ENCODE measurements at places on chromosomes 4 and X.
A peak's percentile ranks its signal among the peaks of the same experiment; 100 is the strongest.

DNA sequence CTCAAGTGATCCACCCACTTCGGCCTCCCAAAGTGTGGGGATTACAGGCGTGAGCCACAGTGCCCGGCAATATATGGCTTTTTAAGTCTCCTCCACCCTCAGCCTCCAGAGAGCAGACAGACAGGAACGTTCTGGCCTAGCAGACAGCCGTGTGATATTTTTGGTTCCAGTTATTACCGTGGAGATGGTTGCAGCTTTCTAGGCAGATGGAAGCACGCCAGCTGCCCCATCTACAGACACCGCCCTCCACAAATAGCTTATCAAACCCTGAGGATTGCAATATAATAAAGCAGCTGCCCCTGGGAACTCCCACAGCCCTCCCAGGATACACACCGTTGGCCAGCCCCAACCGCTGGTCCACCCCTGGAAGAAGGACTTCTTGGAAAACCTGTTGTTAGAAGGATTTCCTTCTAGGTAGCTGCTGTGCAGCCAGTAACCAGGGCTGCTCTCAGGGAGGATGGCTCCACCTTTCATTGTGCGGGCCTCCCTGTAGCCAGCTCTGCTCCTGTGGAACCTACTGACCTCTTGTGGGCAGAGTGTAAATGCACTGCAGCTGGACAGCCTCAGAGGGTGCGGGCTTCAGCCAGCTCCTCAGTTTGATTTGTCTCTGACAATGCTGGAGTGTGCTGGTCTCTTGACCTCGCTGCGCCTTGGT is 44.0 kb downstream of the SLC25A5 start:
- peak; percentile 51 for DNase-seq

DNA sequence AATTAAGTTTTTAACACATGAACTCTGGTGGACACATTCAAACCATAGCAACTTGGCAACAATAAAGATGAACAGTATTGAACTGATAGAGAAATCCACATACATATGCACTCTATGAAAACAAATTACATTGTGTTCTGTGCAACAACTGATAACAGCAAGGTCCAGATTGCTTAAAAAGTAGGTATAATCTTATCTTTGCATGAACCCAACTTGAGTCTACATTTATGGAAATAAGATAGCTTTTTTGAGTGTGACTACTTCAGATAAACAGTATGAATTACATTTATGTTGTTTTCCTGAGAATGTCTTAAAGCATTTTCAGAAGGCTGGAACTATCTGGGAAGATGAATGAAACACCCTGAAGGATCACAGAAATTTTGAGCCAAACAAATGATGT is 212.6 kb upstream of the GK2 start:
- no peak for DNase-seq

DNA sequence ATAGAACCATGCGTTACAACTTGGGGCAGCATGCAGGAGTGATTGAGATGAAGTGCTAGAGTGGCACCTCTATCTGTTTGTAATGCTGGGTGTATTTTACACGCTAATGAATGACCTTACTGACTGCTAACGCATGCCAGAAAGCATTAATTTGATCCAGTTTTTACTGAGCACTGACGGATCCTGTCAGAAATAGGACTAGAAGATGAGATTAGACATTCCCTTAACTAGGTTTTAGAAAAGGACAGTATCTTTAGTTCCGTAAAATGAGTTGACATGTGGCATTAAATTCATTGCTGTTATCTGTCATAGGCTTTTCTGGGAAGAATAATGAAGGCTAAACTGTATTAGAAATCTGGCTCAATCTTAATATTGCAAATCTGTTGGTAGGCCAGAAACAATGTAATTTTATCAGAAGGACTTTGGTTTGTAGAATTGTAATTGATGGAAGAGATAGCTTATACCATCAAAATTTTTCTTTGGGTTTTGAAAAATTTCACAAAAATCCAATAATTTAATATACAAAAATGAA is 140.4 kb upstream of the WDFY3 start:
- no peak for DNase-seq

GRCh38 chr4:8854016-8854415 is 17.6 kb downstream of the HMX1 start:
- no peak for DNase-seq

- no peak for DNase-seq
These were observed 161.7 kb upstream of the CXCL13 start for GRCh38 chr4:77443941-77444340.

- no peak for DNase-seq
These were observed 75.7 kb upstream of the ARHGAP24 start for GRCh38 chr4:85399270-85399669.

DNA sequence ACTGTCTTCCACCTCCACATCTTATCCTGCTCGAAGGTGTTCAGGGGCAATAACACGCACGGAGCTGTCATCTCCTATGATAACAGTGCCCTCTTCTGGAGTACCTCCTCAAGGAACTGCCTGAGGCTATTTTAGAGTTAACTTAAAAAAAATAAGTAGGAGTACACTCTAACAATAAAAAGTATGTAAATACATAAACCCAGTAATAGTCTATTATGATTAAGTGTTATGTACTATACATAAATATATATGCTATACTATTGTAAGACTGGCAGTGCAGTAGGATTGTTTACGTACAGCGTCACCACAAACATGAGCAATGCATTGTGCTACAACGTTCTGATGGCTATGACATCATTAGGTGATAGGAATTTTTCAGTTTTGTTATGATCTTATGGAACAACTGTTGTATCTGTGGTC is 34.5 kb upstream of the TLR2 start:
- no peak for DNase-seq

DNA sequence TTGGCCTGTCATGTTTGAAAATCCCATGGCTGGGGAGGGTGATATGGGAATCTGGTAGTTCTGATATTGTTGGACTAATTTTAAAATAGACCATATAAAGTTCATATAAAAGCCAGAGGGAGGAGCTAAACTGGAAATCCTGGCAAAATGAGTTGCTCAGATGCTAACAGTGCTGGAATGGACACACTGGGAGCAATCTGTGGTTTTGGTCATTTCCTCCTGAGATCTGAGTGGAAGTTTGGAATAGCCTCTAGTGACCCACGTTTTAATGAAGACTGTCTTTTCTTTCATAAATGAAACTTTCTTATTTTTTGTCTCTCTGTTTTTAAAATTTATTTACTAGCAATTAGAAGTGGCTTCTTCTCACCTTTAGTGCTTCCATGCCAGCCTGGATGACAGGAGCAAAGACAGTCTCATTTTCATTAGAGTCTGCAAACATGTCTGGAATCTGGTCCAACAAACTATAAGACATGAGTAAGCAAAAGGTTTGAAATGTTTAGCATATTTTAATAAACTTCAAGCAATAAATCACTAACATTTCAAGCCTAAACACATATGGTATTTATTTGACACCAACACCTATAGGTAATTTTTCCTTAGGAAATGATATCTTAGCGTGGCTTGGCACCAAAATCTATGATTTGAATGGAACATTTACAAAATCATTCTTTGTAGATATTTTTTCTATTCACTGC is 66.6 kb downstream of the METTL14 start:
- DNase-seq, result no peak

- no peak for DNase-seq
These were observed 623.8 kb upstream of the DIPK2B start for GRCh38 chrX:45824471-45824870.

- DNase-seq, result no peak
These were observed 26.3 kb downstream of the CHIC2 start for GRCh38 chr4:54038056-54038455.

- DNase-seq, result no peak
These were observed 311.6 kb downstream of the FAM133A start for GRCh38 chrX:93985344-93986307.

DNA sequence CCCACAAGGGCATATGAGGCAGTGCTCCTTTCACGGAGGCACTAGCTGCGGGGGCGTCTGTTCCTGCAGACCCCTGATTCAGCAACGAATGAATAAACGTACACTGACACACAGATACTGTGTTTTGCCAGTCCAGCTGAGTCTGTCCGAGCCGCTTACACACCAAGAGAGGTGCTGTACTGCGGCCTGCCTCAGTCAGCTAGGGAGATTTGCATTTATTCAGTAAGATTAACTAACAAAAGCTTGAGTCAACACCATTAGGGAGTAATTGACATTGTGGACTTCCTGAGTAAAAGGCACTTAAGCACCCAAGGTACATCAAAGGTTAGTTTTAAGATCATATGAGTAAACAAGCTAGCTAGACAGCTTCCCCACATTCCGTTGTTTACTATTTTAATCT is 31.0 kb upstream of the BEX4 start:
- DNase-seq, result no peak

GRCh38 chr4:106323119-106323518 is 6.8 kb downstream of the AIMP1 start:
- no peak for DNase-seq

DNA sequence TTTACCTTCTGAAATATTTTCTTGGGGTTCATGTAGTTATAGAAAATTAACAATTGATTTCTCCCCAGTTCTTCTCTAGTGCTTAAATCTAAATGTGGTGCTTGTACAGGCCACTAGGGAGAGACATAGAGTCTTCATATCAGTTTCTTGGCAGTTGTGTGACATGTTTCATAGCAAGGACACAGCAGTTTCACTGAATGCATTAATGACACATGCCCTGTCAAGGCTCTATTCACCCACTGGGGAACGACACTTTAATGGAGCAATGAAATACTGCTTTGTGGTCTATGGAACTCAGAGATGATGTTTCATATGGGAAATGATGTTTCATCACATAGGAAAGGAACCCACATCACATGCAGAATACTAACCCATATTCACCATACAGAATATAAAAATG is 2.8 kb downstream of the VEGFC start:
- no peak for DNase-seq

- DNase-seq, result no peak
These were observed 312.0 kb downstream of the CAMK2D start for GRCh38 chr4:113449410-113449974.

DNA sequence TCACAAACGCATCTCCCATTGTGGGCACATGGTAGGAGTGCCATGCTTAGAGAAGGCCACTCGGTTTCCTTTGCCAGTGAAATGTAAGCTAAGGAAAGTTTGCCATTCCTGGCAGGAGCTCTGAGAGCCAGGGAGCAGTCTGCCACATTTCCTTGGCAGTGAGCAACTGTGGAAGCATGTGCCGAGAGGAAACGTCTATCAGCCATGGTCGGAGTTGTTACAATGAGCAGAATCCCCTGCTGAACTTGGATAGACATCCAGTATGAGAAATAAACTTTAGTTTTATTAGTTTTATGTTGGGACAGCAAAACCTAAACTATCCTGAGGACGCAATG is 51.1 kb downstream of the ENOPH1 start:
- no peak for DNase-seq

DNA sequence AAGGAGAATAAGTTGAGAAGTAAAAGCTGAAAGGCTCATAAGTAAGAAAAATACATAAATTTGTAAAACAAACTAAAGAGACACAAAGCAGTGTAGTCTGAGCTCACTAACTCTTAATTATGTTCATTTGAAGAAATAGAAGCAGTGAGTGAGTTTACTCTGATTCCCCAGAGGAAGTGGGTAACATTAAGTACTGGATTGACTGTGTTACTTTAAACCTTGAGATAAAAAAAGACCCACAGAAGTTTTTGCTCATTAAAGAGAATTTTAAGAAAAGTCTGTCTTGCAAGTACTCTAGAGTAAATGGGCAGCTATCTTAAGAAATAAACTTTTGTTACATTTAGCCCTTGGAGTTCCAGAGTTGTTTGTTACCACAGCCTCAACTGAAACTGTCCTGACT is 2466.9 kb downstream of the PCDH7 start:
- no peak for DNase-seq

- DNase-seq, result no peak
These were observed 78.3 kb upstream of the C1QTNF7 start for GRCh38 chr4:15349531-15349935.

DNA sequence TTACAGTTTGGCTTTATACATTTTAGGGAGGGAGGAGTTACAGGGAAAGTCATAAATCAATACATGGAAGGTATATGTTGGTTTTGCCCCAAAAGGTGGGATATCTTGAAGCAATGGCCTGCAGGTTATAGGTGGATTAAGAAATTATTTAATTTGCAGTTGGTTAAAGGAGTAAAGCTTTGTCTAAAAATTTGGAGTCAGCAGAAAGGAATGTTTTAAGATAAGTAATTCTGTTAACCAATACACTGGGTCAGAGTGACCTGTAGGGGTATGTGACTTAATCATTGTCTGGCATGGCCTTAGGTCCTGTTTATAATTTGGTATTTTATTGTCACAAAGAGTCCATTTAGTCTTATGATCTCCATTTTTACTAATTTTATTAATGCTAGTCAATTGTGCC is 115.0 kb downstream of the AGTR2 start:
- no peak for DNase-seq

GRCh38 chr4:8794491-8794890 is 77.1 kb downstream of the HMX1 start:
- no peak for DNase-seq

- DNase-seq, result no peak
These were observed at the start of gene SLC16A2 for GRCh38 chrX:74421036-74421739. TSS of gene SLC16A2 (plus strand) at chrX:74421493. CDS start at chrX:74421638, 145 bp downstream.

- DNase-seq, result no peak
These were observed 34.1 kb upstream of the HHIP start for GRCh38 chr4:144611850-144612249.

DNA sequence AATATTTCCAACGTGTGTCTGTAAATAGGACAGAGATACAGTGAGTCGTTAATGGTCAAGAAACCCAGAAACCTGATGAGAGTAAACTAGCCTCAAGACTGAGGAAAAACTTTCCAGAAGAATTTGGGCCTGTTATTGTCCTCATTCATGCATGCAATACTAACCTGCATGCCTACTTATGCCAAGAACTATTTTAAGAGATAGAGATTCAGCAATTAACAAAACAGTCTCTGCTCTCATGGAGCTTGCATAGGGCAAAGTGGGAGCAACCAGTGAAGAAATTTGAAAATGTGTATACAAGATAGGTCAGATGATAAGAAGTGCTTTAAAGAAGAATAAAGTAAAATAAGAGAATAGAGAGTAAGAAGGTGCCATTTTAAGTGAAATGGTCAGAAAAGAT is 66.1 kb upstream of the FRG1 start:
- DNase-seq, result no peak

DNA sequence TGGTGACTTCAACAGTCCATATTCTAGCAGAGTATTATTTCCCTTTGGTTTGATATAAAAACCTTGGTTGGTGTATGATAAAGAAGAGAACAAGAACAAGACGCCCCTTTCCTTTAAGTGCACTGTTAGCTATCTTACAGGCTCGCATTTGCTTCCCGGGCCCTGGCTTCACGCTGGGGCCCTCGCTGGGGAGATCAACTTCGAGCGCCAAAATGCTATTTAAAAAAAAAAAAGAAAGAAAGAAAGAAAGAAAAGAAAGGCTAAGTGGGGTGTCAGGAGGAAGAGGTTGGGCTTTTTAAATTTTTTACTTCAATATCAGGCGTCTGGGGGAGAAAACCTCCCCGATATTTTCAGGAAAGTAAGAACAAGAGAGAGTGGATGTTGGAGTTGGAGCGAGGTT is 11.7 kb downstream of the ARX start:
- no peak for DNase-seq

DNA sequence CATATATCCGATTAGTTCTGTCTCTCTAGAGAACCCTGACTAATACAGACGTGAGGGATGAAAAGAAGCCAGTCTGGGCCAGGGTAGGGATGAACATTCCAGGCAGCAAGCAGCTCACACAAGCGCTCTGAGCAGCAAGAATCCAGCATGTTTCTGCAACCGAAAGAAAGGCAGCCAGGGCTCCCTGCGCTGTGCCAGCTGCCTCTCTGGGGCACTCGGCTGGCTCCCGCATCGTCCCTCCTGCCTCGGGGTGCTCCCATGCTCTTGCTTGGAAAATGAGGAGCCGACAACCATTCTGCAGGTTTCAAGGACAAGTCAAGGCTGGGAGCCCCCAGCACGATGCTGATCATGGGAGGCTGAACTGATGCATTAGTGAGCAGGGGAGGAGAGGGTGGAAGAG is 7.0 kb downstream of the JAKMIP1 start:
- DNase-seq, result no peak

- no peak for DNase-seq
These were observed 81.8 kb downstream of the ASB9 start for GRCh38 chrX:15188039-15188438.
